ENCODE measurements at places on chromosomes 11 and 22.

GRCh38 chr11:31986201-31986889 is 104.5 kb upstream of the RCN1 start:
- no peak for DNase-seq

DNA sequence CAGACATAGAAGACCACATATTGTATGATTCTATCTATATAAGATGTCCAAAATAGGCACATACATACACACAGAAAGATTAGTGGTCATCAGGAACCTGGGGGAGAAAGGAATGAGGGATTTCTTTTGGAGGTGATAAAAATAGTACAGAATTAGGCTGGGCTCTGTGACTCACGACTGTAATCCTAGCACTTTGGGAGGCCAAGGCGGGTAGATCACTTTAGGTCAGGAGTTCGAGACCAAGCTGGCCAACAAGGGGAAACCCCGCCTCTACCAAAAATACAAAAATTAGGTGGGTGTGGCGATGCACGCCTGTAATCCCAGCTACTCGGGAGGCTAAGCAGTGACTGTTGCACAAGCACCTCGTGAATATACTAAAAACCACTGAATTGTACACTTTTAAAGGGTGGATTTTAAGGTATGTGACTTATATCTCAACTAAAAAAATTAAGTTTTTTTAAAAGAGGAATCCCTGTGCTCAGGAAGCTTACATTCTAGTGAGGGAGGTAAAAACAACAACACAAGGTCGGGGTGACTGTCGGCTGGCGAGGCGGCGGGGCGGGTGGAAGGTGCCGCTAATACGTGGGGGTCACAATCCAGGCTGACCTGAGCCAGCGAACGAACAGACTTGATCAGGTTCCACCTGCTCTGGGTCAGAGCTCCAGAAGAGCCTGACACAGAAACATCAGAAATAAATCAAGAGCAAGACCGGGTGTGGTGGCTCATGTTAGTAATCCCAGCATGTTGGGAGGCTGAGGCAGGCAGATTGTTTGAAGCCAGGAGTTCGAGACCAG is 25.3 kb upstream of the TESMIN start:
- DNase-seq, result no peak

DNA sequence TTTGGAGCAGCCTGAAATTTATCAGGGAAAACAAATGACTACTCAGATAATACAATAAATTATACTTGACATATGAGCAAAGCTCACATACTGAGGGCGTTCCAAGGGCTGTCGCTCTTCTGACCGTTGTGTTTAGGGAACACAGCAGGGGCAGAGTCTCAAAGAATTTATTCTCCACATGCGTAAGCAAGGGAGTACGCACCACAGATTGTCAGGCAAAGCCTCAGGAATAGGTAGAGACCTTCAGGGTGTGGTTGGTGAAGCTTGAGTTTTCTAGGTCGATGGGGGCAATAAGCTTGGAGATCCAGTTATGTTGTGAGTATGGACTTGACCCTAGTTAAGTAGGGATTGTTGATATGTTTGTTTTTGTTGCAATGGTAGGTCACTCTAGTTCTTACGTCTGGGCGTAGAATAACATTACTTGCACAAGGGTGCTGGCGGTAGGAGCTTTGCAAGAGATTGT is 830 bp downstream of the ACAT1 start:
- DNase-seq, result no peak

GRCh38 chr22:46815896-46816731 is 53.7 kb downstream of the TBC1D22A start:
- DNase-seq, result no peak

- DNase-seq, result no peak
These were observed 26.1 kb downstream of the HSPA8 start for GRCh38 chr11:123035831-123036230.

DNA sequence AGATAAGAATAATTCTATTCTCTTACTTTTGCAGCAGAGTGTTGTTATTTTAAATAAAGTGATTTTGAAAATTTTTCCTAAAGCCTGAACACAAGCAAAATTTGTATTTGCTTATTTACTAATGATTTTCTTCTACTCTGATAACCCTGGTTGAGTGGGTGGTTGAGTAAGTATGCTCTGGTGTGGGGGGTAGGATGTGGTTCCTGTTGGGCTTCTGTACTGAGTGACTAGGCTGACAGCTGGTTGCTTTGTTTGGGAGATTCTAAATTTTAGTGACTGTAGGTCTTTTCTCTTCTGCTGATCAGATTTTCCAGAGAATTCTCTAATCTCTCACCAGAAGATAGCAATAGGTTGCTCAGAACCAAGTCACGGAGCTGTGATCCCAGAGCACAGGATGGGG is 61.6 kb downstream of the METTL15 start:
- DNase-seq, result no peak

GRCh38 chr22:37138849-37139561 is 10.7 kb downstream of the IL2RB start:
- DNase-seq, result no peak

DNA sequence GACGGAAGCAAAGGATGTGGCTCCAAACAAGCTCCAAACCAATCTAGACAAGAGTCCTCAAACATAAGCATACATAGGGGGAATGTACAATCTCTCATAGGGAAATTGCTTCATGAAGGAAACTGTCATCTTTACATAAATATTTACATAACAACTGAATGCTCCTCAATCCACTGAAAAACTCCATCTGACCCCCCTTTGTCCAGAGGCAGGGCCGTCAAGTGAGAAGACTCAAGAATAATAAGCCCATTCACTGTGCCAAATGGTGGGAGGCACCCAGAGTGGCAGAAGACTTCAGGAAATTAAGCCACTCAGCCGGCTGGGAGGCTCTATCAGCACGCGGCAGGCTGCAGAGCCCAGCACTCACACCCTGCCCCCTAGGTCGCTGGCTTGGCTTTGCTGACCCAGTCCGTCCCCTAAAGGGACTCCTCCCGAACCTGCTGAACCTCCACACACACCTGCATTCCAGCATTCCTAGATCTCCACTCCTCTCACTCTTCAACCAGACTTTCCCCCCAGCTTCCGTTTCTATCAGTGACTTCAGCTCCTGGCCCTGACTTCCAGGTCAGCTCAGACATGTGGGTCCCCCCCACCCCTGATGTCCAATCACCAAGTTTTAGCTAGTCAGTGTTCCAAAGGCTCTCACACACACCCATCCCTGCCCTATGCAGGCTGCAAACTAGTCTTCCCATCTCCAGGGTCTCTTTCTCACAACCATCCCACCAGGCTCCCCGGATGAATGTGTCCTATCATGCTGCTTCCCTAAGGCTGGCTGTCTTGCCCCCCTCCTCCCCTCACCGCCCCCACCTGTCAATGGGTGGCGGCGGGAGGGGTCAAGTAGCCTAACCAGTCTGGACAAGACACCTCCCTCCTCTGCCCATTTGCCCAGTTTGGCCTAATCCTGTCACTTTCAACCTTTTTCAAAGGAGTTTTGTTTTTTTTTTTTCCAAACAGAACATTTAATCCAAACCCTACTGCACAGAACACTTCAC is 11.3 kb downstream of the VPS37C start:
- DNase-seq, result no peak

GRCh38 chr11:65069217-65069616 is 10.9 kb upstream of the NAALADL1 start:
- DNase-seq, result no peak

DNA sequence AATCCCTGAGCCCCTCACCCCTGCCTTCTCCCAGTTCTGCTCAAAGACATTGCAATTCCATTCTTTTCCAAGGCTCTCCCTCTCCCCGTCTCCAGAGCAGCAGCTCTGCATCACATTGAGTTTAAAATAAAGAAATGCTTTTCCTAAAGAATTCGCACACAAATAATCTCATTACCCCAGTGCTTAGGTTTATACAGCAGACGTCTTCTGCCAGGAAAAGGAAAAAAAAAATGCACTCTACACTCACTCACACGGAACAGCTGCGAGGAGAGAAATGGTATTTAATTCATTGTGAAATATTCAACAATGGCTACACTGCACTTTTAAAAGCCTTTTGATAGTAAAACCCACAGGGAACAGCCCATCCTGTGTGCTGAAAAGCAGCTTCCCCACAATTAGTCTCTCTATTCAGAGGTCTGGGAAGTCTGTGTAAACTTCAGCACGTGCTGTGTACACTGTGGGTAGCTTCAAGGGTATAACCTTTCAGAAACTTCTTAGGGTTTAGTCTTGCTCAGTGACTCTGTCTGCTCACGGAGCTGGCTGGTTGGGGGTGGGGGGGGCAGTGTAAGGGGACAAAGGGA is 42.8 kb downstream of the ETS1 start:
- DNase-seq, result no peak

GRCh38 chr11:46827995-46828394 is 18.1 kb downstream of the CKAP5 start:
- no peak for DNase-seq

- DNase-seq, result peak; percentile 78
These were observed 4.0 kb downstream of the TRIM6 start for GRCh38 chr11:5600374-5600851.

GRCh38 chr11:86456075-86456939 is 81.6 kb downstream of the CCDC81 start:
- peak; percentile 88 for DNase-seq

DNA sequence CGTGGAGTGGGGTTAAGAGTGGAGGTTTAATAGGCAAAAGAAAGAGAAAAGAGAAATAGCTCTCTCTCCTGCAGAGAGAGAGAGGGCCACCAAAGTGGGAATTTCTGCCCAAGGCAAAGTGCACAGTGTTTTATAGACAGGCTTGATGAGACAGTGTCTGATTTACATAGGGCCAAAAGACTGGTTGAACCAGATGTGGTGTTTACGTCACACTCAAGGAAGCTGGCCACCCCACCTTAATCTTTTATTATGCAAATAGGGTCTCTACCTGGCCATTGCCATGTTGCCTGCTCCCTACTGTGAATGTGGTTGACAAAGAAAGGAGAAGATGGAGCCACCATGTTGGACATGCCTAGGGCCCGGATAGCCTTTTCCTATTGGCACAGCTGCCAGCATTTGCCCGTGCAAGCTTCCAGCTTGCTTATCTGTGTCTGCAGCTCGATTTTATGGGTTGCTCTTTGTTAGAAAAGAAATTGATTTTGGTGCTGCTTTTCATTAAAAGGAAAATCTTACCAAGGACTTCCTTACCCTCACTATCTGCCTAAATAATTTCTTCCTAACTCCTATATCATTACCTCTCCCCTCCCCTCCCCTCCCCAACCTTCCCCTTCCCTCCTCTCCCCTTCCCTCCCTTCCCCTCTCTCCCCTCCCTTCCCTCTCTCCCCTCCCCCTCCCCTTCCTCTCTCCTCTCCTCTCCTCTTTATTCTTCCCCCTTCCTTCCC is 436.0 kb downstream of the NELL1 start:
- no peak for DNase-seq

- DNase-seq, result no peak
These were observed 19.9 kb downstream of the SC5D start for GRCh38 chr11:121312483-121312882.

DNA sequence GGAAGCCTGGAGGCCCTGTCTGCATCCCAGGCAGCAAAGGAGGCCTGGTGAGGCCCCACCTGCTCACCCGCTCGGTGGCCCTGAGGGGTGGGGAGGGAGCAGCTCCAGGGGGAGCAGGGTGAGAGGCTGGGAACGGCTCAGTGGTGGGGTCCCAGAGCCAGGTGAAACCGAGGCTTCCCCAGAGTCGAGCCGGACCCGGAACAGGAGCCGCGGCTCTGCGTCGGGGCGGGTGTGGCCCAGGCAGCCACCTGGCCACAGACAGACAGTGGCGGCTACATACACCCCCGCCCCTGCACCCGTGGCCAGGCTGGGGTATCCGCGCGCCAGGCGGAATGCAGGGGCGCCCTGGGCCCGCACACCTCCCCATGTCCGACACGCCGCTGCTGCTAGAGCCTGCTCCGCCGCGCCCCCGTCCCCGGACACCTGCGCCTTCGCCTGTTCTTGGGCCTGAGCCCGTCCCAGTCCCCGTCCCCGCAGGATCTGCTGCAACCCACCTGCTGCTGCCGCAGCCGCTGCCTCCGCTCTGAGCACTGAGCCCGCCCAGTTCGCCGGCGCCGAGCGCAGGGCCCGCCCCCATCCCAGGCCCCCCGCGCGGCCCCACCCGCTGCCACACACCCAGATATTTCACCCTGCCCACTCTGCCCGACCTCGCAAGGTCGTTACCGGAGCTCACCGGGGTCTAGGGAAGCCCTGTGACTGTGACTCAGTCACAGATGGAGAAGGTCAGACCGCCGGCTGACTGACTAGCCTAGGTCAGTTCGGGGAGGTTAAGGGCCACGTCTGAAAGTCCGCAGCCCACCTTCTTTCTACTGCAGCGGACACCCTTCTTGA is at the start of gene SLC7A4:
SLC7A4 (minus strand) TSS at position 525 of the 831 bp plus-strand sequence. CDS start 749 bp downstream, outside the sequence.
- DNase-seq, result no peak

- no peak for DNase-seq
These were observed 34.8 kb downstream of the MB start for GRCh38 chr22:35582218-35582860.

DNA sequence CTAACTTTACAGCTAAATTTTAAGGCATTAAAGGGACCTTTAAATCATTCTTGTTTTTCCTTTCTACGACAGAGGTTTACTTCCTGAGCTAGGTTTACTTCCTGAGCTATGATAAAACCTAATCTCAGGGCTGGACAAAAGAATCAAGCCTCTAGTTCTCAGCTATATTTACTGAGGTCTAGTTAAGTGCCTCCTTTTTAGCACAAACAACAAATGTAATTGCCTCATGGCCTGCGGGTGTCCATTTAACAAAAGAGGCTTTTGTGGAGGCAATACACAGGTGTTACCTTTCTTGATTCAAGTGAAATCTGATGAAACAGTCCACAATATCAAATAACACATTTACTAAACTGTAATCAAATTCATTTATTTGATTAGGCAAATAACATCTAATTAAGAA is 67.3 kb downstream of the IMMP1L start:
- DNase-seq, result no peak

GRCh38 chr11:65107751-65108468 is 3.8 kb upstream of the TM7SF2 start:
- no peak for DNase-seq

DNA sequence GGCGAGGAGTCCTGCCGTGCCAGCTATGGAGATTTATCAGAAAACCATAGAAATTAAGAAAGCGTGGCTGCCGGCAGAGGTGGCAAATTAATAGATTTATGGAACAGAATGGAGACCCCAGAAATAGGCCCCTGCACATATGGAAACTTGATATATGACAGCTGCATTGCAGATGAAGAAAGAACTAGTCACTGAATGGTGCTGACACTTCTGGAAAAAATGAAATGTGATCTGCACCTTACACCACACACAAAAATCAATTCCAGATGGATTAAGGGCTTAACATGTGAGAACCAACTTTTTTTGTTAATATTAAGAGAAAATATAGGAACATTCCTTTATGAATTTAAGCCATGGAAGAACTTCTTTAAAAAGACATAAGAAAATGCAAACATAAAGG is 40.3 kb upstream of the TSKU start:
- no peak for DNase-seq

DNA sequence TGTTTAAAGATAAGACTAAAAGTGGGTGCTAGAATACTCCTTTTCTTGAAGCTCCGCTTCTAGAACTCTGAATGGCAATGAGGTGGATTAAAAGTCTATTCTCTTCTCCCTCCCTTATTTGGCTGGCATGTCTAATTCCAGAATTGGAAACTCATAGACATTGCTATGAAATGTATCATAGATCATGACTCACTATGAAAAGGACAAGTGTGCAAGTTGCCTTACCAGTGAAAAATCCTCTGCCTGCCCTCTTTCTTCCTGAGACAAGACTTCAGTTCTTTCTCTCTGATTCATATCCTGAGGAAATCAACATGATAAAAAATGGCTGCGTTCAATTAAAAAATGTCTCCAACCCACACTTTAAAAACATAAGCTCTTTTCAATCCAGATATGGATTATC is 73.2 kb upstream of the BLID start:
- DNase-seq, result no peak

- no peak for DNase-seq
These were observed 101.0 kb downstream of the SNX19 start for GRCh38 chr11:130815097-130815802.

GRCh38 chr11:12053606-12054361 is 45.4 kb upstream of the DKK3 start:
- DNase-seq, result no peak

Data from ureter (tissue), 1 donor.